ENCODE measurements at places on chromosomes 6 and 20. TPM values are rescaled to one million over a fixed set of nuclear protein-coding genes. Genes with fewer than 3 reads are reported as not detected.

The CYP24A1 gene
- not detected for total RNA-seq

The PREP gene
- total RNA-seq, result 26.6 TPM

The ANGPT4 gene
- total RNA-seq, result 0.05 TPM

The C6orf52 gene
- total RNA-seq, result 0.49 TPM

The RPN2 gene
- 100 TPM for total RNA-seq

The KPNA5 gene
- total RNA-seq, result 7.3 TPM

The GHRH gene
- total RNA-seq, result not detected

The COX4I2 gene
- total RNA-seq, result 7.1 TPM

DNA sequence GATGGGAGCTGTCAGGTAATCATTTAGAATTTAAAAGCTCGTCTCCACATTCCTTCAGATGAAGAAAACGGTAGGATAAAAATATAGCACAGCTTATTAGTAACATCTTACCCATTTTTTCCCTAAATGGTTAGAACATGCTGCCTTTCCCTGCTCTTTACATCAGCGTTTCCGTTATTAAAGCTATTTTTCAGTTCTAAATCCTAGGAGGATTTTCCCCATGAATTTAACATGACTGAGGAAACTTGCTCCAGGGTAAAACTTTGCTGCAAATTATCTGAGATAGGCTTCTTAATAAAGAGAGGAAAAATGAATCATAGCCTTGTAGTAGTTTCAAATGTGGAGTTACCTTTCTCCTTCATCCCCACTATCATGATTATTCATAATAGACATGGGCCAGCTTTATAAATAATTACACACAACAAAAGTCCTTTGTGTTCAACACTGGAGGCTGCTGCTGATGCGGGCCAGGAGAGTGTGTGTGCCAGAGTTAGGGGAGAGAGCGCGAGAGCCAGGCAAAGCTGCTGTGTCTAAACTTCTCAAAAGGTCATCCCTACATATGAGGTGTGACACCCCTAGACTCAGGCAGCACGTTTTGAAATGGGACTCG is 24.4 kb downstream of the MYLIP start:
- DNase-seq, result no peak

DNA sequence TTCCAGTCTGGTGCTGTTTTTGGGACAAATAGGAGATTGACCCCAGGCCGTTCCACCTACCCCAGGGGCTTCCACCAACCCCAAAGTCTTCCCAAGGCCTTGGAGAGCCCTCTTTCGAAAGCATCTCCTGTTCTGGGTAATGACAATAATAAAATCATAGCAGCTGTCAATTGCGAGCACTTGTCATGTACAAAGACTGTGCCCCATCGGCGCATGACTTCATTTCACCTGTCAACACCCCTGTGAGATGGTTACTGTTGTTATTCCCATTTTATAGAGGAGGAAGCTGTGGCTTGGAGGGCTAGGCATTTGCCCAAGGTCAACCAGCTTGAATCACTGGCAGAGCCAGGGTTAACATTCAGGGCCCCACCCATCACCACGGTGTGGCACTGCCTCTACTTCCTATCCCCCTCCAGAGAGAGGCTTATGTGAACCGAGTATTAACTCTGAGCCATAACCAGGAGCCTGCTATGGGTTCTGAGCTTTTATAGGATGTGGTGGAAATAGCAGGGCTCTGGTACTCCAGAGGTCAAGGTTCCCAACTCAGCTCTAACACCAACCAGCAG is 51.2 kb downstream of the HNF4A start:
- DNase-seq, result no peak

DNA sequence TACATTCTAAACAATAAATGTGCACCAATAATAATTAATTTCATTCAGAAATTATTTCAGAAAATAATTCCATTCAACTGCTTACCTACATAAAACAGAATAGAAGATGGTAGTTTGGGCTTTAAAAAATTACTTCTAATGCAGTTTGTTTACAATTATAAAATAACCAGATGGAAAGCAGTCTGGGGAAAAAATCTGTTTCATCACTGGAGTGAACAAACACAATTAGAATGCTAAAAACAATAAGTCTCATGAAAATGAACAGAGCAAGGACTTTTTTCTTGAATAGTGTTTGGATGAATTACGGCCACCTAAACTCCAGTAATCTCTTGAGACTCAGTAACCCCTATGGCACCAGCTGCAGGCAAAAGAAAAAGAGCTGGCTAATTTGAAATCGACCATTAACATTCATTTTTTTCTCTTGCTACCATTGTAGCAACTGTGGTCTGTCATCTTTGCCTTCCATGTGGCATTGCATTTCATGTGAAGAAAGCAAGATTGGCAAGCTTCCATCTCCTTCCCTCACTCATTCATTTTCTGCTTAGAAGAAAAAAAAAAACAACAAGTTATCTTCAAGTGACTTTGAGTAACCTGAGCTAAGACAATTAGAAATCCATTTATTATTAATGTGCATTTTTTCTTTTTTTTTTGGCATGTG is 88.4 kb upstream of the CEP85L start:
- no peak for DNase-seq

- DNase-seq, result no peak
Observed at GRCh38 chr6:84979541-84979940, 215.1 kb upstream of the TBX18 start.

DNA sequence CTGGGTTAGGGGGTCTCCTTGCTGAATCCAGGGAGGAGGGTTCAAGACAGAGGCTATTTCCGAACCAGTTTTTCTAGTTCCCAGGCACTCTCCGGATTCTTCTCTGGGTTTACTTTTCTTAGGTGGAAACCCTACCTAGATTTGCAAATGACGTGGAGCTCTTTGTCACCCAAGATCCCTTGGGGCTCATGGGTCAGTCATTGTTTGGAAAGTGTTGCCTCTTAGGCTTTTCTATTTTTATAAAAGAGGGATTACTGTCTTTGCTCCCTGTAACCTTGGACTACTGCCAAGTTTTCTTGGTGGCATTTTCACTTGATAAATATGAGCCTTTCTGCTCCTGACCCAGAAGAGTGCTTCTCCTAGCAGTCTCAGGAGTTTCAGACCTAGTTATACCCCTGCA is 33.6 kb downstream of the FAM209B start:
- DNase-seq, result no peak

- no peak for DNase-seq
Observed at GRCh38 chr20:41956338-41957074, 338.3 kb upstream of the CHD6 start.

- no peak for DNase-seq
Observed at GRCh38 chr6:91132461-91132860, 545.6 kb upstream of the MAP3K7 start.

DNA sequence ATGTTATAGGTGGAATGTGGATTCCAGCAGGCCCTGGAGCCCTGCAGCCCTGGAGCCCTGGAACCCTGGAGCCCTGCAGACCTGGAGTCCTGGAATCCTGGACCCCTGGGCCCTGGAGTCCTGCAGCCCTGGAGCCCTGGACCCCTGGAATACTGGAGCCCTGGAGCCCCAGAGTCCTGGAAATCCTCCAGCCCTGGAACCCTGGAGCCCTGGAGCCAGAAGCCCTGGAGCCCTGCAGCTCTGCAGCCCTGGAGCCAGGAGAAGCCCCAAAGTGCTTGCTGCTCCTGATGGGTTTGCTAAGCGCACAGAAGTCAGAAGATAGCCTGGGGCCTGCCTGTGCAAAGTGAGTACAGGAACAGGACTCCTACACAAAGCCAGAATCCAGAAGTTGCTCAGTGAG is 223.1 kb upstream of the PDE10A start:
- no peak for DNase-seq

DNA sequence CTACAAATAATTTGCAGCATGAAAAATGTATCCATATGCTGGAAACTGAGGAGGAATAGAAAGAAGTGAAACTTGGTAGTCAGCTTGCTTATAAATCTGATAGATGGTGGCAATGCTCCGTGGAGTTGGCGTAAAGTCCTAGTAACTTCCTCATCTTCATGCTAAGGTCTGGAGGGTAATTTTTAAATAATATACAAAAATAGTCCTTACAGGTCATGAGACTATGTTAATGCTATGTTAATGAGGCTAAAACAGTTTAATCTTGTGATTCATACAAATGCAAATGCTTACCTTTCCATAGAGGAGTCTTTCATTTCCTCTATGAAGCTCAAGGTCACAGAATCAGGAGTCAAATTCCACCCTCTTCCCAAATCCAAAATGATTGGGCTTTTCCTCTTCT is 9.4 kb upstream of the CRIP3 start:
- no peak for DNase-seq

GRCh38 chr20:57985278-57985677 is 243.2 kb downstream of the ANKRD60 start:
- no peak for DNase-seq

GRCh38 chr20:40111282-40111681 is 577.8 kb downstream of the MAFB start:
- DNase-seq, result no peak

DNA sequence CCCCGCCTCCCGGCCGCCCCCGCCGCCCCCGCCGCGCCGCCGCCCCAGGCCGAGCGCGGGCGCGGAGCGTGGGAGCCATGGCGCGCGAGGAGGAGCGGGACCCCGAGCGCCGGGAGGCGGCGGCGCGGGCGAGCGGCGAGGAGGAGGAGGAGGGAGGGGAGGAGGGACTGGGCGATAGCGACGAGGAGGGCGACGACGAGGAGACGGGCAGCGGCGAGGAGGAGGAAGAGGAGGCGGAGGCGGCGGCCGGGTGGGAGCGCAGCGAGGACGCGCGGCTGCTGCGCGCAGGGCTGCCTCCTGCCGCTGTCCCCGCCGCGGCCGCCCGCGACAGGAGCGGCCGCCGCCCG is at the start of gene SLC24A3:
TSS of gene SLC24A3 (plus strand) at position 174 of the 347 bp plus-strand sequence.
- DNase-seq, result peak; percentile 74

DNA sequence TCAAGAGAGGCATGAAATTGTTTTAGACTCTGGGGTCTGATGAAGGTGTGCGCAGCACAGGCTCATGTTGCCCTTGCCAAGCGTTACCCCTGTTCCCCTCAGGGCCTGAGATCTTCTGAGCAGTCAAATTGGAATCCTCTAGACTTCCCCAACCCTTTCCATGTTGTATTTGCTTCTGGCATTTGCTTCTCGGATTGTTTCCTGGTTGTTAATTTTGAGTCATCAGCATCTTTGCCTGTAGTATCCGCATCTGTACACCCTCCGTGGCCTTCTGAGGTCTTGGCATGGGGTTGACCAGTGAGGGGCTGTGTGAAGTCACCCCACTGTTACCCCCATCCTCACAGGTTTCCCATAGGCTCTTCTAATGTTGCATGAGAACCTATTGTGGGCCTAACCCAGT is 40.9 kb downstream of the SLC24A3 start:
- DNase-seq, result no peak

DNA sequence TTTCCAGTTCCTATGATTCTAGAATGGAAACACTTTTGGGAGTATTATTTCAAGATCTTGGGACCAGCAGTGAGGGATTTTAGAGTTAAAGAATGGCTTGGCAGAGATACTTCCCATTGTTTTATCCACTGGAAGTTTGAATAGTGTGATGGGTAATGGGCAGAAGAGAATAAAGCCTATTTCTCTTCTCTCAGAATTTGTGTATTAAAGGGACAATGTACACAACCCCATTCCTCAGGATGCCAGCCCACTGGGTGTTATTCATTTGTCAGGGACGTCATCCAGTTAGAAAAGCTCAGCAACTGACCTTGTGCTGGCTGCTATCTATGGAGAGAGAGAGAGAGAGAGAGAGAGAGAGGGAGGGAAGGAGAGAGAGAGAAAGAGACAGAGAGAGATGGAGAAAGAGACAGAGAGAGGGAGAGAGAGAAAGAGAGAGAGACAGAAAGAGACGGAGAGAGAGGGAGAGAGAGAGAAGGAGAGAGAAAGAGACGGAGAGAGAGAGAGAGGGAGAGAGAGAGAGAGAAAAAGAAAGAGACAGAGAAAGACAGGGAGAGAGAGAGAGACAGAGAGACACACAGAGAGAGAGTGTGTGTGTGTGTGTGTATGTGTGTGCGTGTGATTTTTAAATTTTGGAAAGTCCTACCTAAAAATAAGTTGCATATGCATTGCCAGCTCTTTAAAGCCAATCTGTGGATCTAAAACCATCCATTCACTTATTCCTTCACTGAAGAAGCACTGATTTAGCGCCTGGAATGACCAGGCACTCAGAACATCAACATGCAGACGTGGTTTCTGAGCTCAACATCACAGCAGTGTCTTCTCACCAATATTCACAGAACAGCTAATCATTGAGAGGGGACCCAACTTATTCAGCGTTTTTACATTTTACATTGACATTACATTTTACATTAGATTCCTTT is 388.8 kb downstream of the THBS2 start:
- DNase-seq, result no peak

GRCh38 chr6:9404351-9405146 is 969.2 kb upstream of the SLC35B3 start:
- no peak for DNase-seq

DNA sequence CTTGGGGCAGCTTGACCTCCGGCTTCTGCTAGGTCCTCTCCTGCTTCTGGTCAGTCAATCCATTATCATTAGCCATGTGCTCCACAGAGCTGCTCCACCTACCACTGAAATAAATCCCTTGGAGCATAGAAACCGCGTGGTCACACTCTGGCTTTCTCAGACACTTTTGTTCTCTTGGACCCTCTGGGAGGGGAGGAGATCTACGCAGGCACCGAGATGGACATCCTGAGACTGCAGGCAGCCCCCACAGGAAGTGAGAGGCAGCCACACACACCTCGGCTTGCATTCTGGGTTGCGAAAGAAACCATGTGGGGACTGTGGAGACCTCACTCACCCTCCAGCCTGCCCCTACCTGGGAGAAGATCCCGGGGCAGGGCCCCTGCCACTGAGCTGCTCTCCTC is 79.5 kb downstream of the FYN start:
- no peak for DNase-seq

DNA sequence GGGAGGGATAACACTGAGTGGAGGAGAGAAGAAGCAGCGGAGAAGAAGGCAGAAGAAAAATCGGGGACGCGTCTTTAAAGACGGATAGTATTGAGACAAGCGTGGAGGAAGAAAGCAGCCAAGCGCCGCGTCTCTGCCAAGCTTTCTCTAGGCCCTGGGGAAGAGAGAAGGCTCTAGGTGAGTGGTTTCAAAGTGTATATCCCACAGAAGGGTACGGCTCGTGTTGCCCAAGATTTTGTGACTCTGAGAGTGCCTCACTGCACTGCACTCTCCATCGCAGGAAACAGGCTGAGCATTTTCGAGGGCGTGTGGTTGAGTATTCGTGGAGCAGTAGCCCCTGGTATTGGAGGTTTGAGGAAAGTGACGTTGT is 185.4 kb downstream of the TRIM27 start:
- no peak for DNase-seq

DNA sequence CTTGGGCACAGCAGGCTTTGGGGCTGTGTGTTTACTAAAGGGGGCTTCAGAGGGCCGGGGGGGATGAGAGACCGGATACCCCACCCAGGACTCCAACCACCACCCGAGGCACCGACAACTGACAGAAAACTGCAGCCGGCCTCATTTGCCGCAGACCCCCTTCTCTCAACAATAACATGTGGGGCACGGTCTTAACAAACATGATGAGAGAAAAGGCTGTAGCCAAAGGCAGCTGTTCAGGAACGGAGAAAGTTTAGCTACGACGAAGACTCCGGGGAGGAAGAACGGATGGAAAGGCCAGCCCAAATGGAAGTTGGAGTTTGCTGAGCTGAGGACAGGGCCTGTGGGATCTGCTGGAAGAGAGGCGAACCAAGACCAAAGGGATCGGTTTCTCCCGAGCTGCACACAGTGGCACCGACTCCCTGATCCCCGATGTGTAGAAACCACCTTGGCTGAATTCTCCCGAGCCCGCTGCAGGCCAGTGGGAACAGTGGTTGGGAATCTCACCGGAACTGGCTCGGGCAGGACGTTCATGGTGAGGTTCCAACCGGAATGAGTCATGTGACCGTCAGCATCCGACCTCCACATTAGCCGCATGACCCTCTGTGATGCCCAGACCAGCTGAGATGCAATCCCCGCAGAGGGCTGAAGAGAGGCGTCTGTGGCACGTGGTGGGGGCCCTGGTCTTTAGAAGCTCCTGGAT is 359.3 kb downstream of the TAF4 start:
- DNase-seq, result peak; percentile 45

GRCh38 chr6:33205191-33206026 is 954 bp downstream of the HSD17B8 start:
- no peak for DNase-seq

All from Right ventricle myocardium inferior (tissue), 1 donor.